ENCODE measurements at places on chromosomes 7 and 10. TPM values are rescaled to one million over a fixed set of nuclear protein-coding genes. Genes with fewer than 3 reads are reported as not detected.

- DNase-seq, result peak; percentile 99
These were observed at the start of gene MTG1 for GRCh38 chr10:133394064-133394663. TSS of gene MTG1 (plus strand) at chr10:133394157. CDS start at chr10:133394221, 64 bp downstream.

GRCh38 chr7:84339306-84339705 lies 144.7 kb upstream of the SEMA3A start:
- DNase-seq, result no peak

DNA sequence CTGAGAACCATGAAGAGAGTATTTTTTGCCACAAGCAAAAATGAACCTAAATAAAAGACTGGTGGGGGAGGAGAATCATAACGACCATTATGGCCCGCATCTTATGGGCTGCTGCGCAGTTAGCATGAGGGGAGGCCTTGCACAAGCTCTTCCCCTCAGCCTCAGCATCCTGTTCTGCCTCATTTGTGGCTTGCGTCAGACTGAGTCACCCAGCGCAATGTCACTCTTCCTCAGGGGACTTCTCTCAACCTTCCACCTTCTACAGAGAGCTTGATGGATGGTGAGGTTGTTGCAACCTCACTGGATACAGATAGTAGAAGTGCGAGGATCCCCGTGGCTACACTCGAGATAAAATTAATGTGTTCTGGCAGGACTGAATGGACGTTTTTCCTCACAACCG lies 16.8 kb upstream of the GPR15LG start:
- peak; percentile 19 for DNase-seq

GRCh38 chr7:136685501-136686173 lies 182.8 kb upstream of the CHRM2 start:
- no peak for DNase-seq

GRCh38 chr10:86711513-86712316 lies 43.4 kb downstream of the LDB3 start:
- DNase-seq, result peak; percentile 67

- DNase-seq, result no peak
These were observed 3.1 kb downstream of the SH3PXD2A start for GRCh38 chr10:103852189-103852711.

DNA sequence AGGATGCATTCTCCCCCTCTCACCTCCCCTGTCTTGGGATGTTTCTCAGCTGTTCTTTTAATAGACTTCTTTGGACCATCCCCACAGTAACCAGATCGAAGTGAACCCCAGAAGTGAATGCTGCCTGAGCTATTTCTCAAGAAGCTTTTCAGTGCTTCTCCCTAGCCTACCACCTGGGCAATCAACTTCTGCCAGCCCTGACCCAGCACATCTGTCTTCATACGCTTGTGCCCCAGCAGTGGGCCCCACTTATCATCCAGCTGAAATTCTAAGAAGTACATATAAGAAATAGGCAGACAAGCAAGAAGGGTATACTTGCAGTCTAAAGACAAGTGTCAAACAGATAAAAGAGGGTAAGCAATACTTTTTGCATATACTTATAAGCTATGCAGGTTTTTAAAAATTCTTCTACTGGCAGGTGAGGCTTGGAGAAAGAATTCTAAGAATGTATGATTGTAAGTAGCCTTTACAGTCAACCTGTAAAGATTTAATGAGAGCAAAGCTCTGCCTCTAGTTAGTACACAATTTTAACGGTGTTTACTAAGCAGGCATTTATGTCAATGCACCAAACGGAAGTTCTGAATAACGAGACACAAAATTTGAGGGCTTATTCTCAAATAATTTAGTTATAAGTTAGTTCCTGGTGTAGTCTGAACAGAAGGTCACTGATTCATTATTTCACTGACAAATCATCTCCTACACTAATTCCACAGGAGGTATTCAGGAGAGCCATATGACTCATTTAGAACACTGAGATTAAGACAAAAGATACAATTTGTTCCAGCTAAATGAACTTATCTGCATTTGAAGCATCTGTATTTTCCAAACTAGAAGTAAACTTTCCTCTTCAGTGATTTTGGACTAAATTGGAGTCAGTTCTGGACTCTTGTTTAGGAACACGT lies 83.3 kb downstream of the RNLS start:
- DNase-seq, result no peak

- DNase-seq, result no peak
These were observed 108.1 kb downstream of the CFTR start for GRCh38 chr7:117587931-117588330.

GRCh38 chr10:112732277-112732921 lies 217.6 kb upstream of the TCF7L2 start:
- no peak for DNase-seq

DNA sequence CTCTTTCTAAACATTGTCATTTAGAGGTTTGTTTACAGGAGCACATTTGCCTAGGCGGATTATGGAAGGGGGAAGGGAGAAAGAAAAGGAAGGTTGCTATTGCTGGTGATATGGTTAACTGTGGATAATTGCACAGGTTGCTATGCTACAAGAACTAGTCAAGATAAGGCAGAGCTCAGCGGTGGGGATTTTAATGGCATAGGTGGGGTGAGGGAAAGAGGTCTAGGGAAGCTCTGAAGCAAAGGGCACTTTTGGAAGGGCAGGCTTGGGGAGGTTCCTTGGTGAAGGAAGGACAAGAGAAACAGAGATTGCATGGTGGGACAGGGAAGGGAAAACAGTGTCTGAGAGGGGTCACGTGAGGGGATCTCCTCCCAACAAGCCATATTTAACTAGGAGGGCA lies 19.5 kb downstream of the HYAL4 start:
- no peak for DNase-seq

- DNase-seq, result no peak
These were observed 28.3 kb downstream of the POLR3A start for GRCh38 chr10:78000956-78001472.

- DNase-seq, result no peak
These were observed 50.2 kb downstream of the CXCL12 start for GRCh38 chr10:44334621-44335184.

- DNase-seq, result no peak
These were observed 18.2 kb downstream of the DPYSL4 start for GRCh38 chr10:132204781-132205473.

DNA sequence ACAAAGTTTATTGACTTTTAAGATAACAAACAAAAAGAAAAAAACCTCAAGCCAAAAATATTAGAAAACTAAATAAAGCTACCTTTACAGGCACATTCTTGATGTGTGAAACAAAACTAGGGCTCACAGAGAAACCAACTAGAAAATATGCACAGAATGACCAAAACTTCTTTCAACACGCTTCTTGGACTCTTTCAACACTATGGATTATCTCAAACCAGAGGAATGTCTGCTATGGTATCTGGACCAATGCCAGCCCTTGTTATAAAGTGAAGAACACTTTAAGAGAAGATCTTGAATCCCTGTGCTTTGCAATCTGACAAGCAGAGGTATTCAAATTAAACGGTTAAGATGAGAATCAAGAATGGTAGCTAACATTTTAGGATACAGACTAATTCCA lies 76.6 kb downstream of the DNAJC1 start:
- no peak for DNase-seq

The ANKRD61 gene
- not detected for total RNA-seq

The MRC1 gene
- not detected for total RNA-seq

The TEX47 gene
- not detected for total RNA-seq

The CFAP46 gene
- total RNA-seq, result 0.45 TPM
